AG10803 (cell line): ENCODE measurements at places on chromosomes 7 and 10.

DNA sequence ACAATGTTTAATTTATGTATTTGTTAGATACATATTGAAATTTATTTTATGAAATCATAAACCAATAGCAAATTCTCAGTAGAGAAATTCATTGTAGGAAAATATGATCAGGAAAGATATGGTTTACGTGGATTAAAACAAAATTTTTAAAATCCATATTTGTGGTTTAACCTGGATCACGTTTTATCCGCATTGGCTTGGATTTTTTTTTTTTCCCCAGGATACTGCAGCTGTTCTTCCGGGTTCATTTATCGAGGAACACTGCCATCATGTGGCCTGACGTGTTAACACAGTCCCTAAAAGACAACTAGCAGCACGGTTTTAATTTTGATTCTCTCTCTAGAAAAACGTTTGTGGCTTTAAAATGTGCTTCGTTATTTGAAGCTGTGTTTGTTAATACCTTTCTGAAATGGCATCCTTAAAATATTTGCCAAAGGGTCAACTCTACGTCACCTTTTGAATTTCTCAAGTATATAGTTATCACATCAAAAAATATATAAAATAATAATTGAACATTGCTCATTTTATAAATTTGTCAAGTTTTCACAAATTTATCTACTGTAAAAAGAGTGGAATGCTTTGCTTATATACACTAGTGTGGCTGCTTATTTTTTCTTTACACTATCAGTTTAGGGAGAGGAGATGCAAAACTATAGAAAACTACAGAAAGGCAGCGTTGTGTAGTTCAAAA, 8.7 kb upstream of the ASB4 start:
- peak; percentile 70 for DNase-seq

GRCh38 chr7:82428186-82428961, 15.2 kb downstream of the CACNA2D1 start:
- peak; percentile 69 for DNase-seq

- no peak for DNase-seq
Measured at GRCh38 chr7:22168129-22168634, 188.8 kb downstream of the RAPGEF5 start.

DNA sequence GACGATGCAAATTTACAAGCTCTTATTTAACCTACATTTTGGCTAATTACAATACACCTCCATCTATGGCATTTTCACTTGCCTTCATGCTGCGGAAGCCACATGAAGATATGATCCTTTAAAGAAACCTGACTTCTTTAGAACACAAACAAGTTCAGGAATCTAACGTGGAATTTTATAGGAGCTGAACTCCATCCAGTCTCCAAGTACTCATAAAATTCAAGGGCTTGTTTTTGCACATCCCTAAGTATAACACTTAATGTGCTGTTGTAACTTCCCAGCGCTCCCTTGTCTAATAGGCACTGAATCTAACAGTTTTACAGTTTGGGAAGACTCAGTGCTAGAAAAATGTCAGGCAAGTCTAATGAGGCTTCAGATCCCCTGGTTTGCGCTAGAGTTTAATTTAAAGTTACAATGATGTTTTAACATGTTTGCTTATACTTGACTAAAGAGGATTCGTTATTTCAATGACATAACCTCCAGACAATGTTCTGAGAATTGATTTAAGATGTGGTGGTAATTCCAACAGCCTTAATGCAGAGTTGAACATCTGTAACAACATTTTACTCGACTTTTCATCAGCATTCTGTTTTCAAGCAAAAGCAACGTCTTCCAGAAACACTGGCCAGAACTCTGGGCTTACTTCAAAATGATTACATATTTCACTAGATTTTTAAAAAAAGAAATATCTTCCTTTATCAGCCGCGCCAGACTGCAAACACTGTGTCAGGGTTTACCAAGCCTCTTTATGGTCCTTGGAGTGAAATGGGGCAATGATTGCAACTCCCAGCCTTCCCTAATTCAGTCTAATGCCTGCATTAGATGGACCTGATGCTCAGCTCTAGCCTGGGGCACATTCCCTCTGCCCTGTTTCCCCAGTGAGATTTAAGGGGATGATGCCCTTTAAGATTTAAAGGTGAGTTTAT, 664.3 kb downstream of the KCNMA1 start:
- DNase-seq: peak; percentile 86

- DNase-seq: no peak
Measured at GRCh38 chr7:142445019-142445686, 187.3 kb upstream of the PRSS58 start.

- no peak for DNase-seq
Measured at GRCh38 chr7:157005456-157006204, 4.8 kb downstream of the MNX1 start.

- no peak for DNase-seq
Measured at GRCh38 chr10:129922598-129923123, 41.4 kb downstream of the EBF3 start.

DNA sequence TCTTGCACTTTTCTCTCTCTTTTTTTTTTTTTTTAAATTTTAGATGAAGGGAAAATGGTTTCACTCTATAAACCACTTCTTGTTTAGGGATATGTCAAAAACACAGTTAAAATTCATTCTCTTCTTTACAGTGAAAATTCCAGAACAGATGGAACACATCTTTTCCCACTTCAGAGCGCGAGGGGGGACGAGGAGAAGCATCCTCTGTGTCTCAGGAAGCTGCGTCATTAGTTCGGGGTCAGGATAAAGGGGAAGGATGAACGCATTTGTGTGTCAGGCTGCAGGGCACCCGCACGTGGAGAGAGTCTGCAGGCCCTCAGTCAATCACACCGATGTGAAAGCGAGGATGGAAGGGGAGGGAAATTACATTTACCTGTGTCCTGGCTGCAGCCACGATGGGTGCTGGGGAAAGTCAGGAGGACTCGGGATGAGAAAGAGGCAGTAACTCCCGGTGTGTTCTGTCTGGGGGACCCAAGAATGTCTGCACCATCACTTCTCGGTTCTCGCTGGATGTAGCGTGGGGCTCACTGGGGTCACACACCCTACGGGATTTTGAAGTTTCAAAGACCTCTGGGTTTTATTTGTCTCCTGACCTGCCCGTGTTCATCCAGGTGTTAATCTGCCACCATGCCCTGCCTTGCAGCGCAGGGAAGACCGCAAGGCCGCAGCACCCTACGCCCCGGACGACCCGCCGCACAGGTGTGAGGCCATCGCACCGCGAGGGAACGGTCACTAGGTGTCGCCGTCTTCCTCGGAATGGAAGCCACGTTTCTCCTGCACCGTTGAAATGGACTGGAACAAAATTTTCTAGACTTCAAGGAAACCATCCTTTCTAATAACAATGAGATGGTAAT, 66.7 kb upstream of the PITRM1 start:
- DNase-seq: peak; percentile 66

GRCh38 chr7:20696002-20696605, 80.6 kb downstream of the ABCB5 start:
- DNase-seq: no peak

- peak; percentile 56 for DNase-seq
Measured at GRCh38 chr7:97064972-97065587, 40.4 kb upstream of the DLX5 start.

GRCh38 chr10:131928248-131929095, 27.7 kb downstream of the PPP2R2D start:
- no peak for DNase-seq

DNA sequence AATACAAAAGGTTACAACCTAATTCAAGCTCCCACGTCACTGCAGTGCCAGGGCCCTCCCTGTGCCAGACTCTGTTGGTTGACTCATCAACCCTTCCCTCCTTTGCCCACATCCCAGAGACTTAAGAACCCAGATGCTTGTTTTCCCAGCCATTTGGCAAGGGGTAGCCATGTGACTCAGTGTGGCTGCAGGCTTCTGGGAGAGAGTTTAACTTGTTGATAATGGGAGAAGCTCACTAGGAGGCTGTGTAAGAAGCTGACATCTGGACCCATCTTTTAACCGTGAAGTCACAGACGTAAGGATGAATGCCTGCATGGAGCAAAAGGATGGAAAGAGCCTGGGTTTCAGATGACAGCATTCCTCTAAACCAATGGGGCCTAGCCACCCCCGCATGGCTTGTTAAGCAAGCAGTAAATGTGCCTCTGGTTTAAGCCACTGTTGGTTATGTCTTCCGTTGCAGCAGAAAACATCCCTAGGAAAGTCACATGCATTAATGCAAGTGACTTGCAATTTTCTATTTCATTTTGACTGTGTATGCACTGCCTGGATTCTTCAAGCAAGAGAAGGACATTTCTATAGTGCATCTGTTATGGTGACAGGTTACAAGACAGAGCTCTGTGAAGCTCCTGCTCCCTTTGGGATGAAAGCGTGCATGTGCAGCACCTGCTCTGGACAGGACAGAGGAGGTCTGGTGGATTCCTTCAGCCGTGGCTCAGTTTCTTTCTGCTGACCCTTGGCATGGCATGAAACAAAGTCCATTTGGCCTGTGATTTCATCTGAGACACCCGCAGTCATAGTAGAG, 57.5 kb upstream of the CREB5 start:
- DNase-seq: peak; percentile 83

DNA sequence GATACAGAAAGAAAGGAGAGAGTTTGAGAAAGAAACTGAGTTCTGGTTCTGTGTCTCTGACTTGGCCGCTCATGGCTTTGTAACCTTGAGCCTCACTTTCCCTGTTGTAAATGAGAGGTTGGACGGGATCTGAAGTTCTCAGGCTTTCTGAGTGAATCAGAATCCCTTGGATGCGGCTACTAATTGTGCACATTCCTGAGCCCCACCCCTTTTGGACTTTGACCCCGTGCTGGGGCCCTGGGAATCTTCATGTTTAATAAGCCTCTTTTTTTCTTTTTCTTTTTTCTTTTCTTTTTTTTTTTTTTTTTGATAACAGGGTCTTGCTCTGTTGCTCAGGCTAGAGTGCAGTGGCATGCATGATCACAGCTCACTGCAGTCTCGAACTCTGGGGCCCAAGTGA, 26.9 kb downstream of the SLC25A28 start:
- DNase-seq: no peak

DNA sequence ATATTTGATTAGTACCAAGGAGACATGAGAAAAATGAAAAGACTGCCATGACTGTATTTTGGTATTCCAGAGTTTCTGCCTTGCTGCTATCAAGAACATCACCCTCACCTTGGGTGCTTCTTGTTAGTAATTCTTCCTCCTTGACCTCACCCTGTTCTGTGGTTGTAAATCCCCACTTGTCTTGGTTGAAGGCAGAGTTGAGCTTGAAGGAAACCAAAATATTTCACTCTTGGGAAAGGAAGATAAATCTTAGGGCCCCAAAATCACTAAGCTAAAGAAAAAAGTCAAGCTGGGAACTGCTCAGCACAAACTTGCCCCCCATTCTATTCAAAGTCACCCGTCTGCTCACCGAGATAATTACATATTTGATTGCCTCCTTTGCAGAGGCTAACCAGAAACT, 20.6 kb upstream of the AKR1C3 start:
- no peak for DNase-seq

DNA sequence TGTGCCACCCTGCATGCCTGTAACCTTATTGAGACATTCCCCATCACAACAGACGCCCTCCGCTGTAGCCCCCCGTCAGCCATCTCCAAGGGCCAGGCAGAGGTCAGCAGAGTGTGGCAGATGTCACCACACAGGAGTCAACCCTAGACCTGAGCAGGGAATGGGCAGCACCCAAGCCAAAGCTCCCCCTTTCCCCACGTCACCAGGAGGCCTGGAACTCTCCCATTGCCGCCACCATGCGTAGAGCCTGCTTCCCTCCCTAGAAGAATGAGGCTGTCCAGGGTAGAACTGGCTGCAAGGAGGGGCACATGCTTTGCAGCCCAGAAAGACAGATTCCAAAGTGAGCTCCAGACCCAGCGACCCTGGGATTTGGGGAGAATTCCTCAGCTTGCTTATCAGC, 342.9 kb downstream of the TNS3 start:
- DNase-seq: no peak

- peak; percentile 58 for DNase-seq
Measured at GRCh38 chr7:128879939-128880746, 17.5 kb downstream of the ATP6V1F start.

- DNase-seq: no peak
Measured at GRCh38 chr7:46881507-46882127, 700.3 kb downstream of the TNS3 start.

- no peak for DNase-seq
Measured at GRCh38 chr10:70940834-70941568, 52.6 kb upstream of the PCBD1 start.

- no peak for DNase-seq
Measured at GRCh38 chr7:106143711-106144337, 31.7 kb upstream of the SYPL1 start.

- no peak for DNase-seq
Measured at GRCh38 chr10:131766096-131766495, 134.7 kb upstream of the PPP2R2D start.

GRCh38 chr10:88138319-88138848, 275.0 kb downstream of the PTEN start:
- DNase-seq: no peak

DNA sequence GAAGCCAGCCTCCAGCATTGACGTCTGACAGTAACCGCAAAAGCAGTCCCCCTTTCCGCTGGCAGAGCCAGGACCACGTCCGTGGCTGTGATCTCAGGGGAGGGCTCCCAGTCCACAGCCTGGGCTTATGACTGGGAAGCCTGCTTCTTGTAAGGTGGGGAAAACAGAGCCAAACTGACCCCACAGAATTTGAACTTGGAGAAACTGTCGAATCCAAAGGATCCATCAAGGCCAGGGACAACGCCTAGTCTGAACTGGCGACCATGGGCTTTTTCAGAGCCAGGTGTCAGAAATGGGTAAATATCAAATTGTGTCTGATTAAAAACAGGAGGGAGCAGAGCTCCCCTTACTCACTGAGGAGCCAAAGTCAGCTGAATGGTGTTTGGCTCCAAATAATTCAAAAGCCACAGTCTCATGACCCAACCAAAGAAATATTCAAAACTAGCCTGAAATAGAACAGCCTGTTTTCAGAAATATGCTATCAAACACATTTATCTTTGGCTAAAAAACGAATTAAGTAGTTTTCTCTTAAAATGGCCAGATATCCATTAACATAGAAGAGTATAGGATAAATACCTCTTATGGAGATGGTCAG, 751.4 kb upstream of the GALNT17 start:
- peak; percentile 78 for DNase-seq

DNA sequence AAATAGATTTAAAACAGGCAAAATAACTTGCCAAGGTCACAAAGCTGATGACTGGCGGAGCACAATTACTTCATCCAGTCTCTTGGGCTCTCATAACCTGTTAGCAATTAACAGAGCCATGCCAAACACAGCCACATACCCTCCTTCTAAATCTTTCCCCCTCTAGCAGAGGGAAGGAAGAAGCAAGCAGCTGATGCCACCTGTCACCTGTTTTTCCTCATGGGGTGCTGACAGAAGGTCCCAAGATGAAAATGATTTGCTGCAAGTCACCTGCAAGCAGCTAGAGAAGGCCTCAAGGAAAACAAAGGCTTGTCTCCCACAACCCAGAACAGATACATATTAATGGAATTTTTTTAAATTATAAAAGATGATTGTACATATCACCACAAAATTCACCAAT, 117.8 kb downstream of the GFRA1 start:
- no peak for DNase-seq

DNA sequence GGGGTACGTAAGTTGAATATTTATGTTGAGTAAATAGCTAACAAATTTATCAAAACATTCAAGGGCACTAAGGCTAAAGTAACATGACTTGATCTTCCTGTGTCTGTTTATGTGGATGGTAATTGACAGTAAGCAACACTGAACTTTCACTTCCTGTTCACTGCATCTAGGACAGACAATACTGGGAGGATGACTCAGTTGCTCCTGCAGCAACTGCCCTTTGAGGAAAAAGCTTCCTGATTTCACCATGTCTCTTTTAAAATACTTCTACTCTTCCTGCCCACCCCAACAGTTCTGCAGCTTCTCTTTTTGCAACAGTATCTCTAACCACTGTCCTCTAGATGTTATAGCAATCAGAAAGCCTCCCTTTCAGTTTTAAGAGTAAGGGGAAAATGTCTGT, 76.6 kb upstream of the HGF start:
- DNase-seq: peak; percentile 59
